ENCODE measurements at places on chromosomes 3 and 15.
A peak's percentile ranks its signal among the peaks of the same experiment; 100 is the strongest.

GRCh38 chr3:6182476-6182875, 678.4 kb upstream of the GRM7 start:
- DNase-seq, result no peak

DNA sequence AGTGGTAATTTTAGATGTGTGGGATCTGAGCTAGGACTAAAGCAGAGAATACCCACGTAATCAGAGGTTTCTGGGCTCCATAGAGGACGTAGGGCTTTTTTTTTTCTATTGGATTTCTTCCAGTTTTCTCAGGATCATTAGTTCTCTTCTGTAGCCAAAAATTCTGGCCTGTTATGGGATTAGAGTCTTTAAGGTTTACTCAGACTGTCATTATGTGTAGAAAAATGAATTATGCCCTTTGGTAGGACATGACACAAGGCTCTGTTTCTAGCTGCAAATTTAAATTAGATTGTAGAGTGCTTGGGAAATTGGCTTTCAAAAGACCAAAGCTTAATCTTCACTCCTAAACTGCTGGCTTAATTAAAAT, 1.9 kb downstream of the SETD5 start:
- DNase-seq, result no peak

- no peak for DNase-seq
Measured at GRCh38 chr3:153159771-153160397, 2.1 kb upstream of the RAP2B start.

DNA sequence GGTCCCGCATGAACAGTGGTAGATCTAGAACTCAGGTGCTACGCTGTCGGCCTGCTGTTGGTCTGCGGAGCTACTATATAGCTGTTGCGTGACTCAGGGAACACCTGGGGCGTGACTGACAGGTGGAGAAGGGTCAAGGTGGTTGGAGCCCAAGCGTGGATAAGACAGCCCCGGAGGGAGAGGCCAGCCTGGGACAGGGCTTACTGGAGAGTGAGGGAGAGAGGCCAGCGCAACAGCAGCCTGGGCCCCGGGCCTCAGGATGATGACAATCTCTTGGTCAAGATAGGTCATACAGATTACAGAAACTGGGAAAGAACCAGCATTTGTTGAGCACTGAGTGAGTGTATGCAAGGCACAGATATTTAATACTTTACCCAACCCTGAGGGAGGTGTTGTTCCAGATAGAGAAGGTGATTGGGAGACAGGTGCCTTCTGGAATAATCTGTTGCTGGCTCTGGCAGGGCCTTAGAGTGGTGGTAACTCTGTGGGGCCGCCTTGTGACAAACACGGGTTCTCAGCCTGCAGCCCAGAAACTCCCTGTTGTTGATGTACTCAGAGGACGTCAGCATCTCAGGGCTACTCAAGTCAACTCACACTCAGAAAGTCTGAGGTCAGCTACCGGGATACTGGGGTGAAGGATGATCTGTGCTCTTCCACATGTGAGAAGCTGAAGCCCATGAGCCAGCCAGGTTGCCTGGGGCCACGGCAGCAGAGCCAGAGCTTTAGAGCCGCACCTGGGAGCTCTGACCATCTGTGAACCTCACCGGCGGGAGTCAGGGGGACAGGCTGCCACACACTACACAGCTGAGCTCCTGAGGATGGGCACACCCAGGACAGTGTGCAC, 265.4 kb upstream of the HES1 start:
- no peak for DNase-seq

- DNase-seq, result peak; percentile 27
Measured at GRCh38 chr3:143109861-143110260, 9.7 kb upstream of the CHST2 start.
